ENCODE measurements at places on chromosomes 6 and 20. TPM values are rescaled to one million over a fixed set of nuclear protein-coding genes. Genes with fewer than 3 reads are reported as not detected.

SIRPB2 gene
- polyA plus RNA-seq: 1.3 TPM

CSNK2A1 gene
- 85.9 TPM for polyA plus RNA-seq

NRN1 gene
- polyA plus RNA-seq: 22.6 TPM

TMC2 gene
- 0.07 TPM for polyA plus RNA-seq

- no peak for DNase-seq
These were observed 124.6 kb upstream of the THEMIS start for GRCh38 chr6:128025478-128025877.

DNA sequence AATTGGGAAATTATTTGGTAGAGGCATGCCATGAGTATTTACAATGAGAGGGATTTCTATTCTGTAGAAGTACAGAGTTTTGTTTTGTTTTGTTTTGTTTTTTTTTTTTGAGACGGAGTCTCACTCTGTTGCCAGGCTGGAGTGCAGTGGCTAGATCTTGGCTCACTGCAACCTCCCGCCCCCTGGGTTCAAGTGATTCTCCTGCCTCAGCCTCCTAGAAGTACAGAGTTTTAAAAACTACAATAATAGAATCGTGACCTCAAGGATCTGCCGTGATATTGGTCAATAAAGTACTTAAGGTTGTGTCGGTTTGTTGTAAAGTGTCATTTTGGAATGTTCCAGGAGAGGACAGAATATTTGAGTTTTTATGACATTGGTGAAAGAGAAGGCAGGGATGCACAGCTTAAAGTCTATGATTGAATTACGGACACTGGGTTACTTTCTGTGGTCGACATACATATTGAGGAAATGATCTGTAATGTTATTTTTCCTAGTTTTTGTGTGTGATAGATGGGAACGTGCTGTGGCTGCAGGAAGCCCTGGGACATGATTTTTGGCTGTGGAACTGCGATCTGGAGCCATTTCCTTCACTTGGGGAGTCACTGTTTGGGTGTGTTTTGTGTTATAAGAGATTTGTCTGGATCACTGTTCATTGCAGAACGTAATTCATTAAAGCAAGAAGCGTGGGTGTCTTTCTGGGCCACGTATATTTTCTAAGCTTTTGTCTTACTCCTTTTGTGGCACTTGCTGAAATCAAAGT is 59.6 kb downstream of the TIAM2 start:
- peak; percentile 82 for DNase-seq

DNA sequence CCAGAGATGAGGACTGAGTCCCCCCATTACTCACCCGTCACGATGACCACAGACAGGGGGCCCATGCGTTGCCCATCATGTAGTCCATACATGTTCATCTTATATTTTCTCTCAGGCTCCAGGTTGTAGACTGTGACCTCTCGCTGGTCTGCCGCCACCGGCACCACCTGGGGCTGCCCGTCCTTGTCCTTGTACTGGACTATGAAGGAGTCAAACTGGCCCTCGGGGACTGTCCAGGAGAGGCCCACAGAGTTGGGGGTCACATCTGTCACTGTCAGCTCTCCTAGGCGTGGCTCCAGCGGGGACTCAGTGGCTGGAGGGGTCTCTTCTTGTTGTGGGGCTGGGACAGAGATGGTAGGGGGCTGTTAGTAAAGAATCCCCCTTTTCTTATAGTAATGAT is 35.4 kb downstream of the CYP21A2 start:
- no peak for DNase-seq

- no peak for DNase-seq
These were observed 100.5 kb downstream of the SOBP start for GRCh38 chr6:107590378-107590777.

Data from muscle of leg (tissue), 16 donors.